ENCODE measurements at places on chromosomes 12 and 14. TPM values are rescaled to one million over a fixed set of nuclear protein-coding genes. Genes with fewer than 3 reads are reported as not detected.

Gene FLVCR2
- total RNA-seq = 3.6 TPM

Gene IGFBP6
- total RNA-seq = not detected

Gene LRP1
- total RNA-seq = 0.28 TPM

Gene TAS2R19
- total RNA-seq = 3.9 TPM

DNA sequence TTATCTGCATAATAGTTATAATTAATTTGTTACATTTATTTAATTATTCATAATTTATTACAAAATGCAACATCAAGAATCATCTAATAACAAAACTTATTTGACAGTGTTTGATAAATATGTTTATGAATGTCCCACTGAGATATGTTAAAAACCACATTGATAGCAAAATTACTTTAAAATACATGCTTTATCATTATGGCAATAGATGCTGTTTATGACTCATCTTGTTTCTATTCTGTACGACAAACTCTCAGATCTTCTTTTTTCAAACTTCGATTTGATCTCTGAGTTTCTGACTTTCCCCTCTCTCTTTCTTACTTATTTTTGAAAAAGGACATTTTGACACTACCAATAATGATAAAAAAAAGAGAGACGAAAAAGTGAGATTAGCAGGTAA is 56.8 kb upstream of the LRRK2 start:
- no peak for DNase-seq
- H3K4me3 ChIP-seq = peak overlapping the region; percentile 32
- H3K36me3 ChIP-seq = no peaks in the 10 kb centered on the region
- peaks cover 23% of the 10 kb centered on the region for H3K27me3 ChIP-seq
- H3K27ac ChIP-seq = no peak overlapping the region

DNA sequence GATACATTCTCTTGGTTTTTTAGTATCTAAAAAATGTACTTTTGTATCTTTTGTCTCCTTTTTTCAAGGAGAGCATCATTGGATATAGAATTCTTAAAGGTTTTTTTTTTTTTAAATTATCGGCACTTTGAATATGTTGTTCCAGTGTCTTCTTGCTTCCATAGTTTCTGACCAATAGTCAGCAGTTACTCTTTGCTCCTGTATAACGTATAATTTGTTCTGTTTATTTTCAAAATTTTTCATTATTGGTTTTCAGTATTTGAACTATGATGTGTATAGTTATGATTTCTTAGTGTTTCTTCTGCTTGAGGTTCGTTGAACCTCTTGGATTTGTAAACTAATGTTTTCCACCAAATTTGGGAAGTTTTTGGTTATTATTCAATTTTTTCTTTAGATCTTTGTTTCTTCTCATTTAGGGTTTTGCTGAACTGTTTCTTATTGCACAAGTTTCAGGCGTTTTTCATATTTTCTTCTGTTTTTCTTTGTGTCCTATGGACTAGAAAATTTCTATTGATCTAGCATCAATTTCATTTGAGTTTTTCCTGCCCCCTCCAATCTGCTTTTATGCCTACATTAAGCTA is 93.9 kb downstream of the PLBD1 start:
- DNase-seq = no peak
- H3K27me3 ChIP-seq = no peaks in the 10 kb centered on the region
- H3K4me3 ChIP-seq = no peak overlapping the region
- H3K4me1 ChIP-seq = no peaks in the 10 kb centered on the region
- peaks cover 81% of the 10 kb centered on the region for H3K36me3 ChIP-seq

- no peak overlapping the region for H3K4me3 ChIP-seq
- H3K4me1 ChIP-seq = no peaks in the 10 kb centered on the region
- H3K36me3 ChIP-seq = no peaks in the 10 kb centered on the region
- no peak overlapping the region for H3K27ac ChIP-seq
- no peak for DNase-seq
- peaks cover 23% of the 10 kb centered on the region for H3K27me3 ChIP-seq
Measured at GRCh38 chr14:23172096-23172495, 11.4 kb downstream of the SLC7A8 start.

DNA sequence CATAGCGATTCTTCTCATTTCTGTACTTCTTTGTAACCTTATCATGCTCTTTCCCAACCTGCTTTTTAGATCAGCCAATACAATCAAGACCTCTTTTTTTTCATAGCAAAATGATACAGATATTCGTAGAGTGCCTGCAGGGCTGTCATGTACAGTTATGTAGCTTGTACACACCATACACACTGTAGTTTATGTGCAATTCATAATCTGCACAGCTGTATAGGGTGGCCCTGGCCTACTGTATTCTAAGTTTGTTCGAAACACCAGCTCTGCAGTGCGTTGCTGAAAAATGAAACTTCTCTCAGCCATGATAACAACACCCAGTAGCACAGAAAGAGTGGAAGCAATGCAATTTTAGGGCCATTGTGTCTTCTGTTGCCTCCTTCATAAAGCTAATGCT is 15.7 kb upstream of the PALS1 start:
- no peak overlapping the region for H3K4me3 ChIP-seq
- DNase-seq = no peak
- no peak overlapping the region for H3K27ac ChIP-seq

DNA sequence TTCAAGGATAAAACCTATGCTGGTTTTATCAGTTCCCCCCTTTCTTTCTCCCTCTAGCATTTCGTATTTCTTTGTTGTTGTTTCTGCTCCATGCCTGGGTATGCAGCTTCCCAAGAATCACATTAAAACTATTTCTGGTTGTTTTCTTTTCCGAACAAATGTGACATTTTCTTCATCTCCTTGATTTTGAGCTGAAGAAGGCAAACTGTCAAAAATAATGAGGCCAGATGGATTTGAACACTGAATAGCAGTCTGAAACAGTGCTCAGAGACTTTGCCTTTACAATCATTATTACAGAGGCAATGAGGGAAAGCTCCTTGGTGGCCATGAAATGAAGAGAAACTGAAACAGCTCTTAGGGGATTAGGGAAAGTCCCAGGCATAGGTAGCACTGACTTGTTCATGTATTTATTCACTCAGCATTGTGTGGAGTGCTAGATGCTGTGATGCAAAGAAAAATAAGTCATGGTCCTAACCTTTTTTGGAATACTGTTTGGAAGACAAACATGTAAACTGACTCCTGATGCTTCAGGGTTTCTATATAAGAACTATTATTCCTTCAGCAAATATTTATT is 319.5 kb downstream of the FUT8 start:
- peaks cover 14% of the 10 kb centered on the region for H3K4me1 ChIP-seq
- peak; percentile 81 for DNase-seq
- peak overlapping the region; percentile 68 for H3K4me3 ChIP-seq
- H3K27me3 ChIP-seq = no peaks in the 10 kb centered on the region
- peaks cover 51% of the 10 kb centered on the region for H3K36me3 ChIP-seq

DNA sequence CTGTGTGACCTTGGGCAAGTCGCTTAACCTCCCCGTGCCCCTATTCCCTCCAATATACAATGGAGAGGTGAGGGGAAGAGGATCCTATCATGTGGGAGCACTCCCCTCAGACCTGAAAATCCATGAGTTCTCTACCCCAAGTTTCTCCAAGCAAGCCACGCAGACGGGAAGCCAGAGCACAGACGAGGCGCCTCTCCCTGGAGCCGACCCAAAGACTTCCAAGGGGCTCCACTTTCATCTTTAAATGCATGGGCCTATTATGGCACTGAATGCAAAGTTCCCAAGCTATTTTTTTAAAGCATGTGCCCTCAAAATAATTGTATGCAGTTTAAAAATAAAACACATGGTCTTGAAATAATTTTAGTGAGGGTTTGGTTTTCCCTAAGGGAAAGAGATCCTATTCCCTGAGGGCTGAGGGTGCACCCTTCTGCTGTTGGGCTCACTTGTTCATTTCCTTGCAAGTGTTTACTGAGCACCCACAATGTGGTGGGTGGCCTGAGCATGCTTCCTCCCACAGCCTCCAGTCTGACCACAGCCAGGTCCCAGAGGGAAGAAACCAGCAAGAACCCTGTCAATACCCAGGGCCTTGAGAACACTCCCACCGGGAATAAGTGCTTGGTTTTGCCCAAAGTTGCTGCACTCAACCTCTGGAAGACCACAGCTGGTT is 14.6 kb downstream of the CMKLR1 start:
- DNase-seq = no peak
- no peaks in the 10 kb centered on the region for H3K4me1 ChIP-seq
- H3K27ac ChIP-seq = no peak overlapping the region
- H3K27me3 ChIP-seq = peaks cover 1% of the 10 kb centered on the region
- no peak overlapping the region for H3K4me3 ChIP-seq

GRCh38 chr14:70718383-70719118 is 76.8 kb downstream of the TTC9 start:
- peaks cover 3% of the 10 kb centered on the region for H3K4me1 ChIP-seq
- H3K27ac ChIP-seq = no peak overlapping the region
- DNase-seq = no peak

- no peak for DNase-seq
- H3K27me3 ChIP-seq = no peaks in the 10 kb centered on the region
- peaks cover 29% of the 10 kb centered on the region for H3K4me1 ChIP-seq
- peak overlapping the region; percentile 90 for H3K4me3 ChIP-seq
Measured at GRCh38 chr12:53044896-53045695, 4.8 kb upstream of the TNS2 start.

DNA sequence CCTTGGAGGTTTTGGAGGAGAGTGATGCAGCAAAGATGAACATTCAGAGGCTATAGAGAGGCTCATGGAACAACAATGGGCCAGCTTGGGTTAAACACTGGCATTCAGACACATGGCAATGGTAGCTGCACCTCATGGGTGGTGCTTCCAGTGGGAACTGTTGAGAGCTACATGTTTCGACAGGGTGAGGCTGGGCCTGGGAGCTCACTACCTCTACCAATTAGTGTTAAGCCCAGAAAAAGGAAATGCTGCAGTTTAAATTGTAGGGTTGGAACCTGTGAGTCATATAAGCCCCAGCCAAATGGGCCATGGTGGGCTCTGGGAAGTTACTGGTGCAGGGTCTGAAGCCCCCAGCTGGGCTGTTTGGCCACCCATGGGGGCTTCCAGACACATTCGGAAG is 279.7 kb downstream of the ZFP36L1 start:
- H3K36me3 ChIP-seq = no peaks in the 10 kb centered on the region
- peak overlapping the region; percentile 21 for H3K27ac ChIP-seq
- no peaks in the 10 kb centered on the region for H3K27me3 ChIP-seq
- H3K4me1 ChIP-seq = peaks cover 11% of the 10 kb centered on the region
- H3K4me3 ChIP-seq = no peak overlapping the region
